ENCODE measurements at places on chromosomes 7 and 10.
A peak's percentile ranks its signal among the peaks of the same experiment; 100 is the strongest.

GRCh38 chr10:11601670-11602069, 9.8 kb downstream of the USP6NL start:
- DNase-seq, result no peak

- no peak for DNase-seq
Measured at GRCh38 chr10:598415-599170, 90.9 kb downstream of the DIP2C start.

- DNase-seq, result no peak
Measured at GRCh38 chr10:11328264-11329061, 283.0 kb downstream of the USP6NL start.

DNA sequence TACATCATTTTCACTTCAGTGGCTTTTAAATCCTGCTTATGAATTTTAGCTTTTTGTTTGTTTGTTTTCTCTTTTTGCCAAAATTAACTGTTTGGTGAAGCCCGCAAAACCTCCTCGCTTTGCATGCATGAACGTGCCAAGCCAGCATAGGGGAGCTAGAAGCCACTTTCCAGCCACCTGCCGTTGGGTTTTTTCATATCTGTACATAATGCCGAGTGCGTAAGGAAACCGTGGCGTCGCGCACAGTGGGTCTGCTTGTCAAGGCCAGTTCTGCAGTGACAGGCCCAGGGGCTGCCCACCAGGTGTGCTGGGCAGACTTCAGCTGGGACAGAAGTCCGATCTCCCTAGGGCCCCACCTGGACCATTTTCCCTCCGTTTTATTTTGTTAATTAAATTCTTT, 41.1 kb downstream of the WIPI2 start:
- DNase-seq, result no peak

DNA sequence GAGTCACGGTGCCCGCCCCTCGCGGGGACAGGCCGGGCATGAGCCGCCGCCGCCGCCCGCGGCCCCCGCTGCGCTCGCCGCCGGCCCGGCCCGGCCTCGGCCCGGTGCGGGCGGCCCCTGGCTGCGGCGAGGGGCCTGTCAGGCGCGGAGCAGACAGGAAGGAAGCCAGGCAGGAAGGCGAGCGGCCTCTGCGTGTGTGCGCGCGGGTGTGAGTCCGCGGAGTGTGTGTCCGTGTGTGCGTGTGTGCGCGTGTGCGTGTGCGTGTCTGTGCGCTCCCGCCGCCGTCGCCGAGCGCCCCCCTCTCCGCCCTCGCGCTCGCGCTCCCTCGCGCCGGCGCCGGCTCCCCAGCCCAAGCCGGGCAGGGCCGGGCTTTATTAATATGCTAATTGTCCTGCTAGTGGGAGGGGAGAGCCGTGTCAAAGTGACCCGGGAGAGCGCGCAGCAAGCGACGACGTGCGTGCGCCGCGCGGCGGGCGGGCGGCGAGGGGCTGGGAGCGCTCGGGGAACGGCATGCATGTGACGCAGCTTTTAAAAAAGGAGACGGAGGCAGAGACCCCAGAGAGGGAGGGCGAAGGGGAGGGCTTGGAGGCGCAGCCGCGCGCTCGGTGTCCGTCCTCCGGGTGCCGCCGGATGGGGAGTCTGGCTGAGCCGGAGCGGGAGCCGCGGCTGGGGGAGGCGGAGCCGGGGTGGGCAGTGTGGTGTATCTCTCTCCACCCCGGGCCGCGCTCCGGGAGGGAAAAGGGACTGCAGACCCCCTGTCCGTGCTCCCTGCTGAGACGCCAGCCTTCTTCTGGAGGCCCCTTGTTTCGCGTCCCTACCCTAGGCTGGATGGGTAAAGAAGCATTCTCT, at the start of gene LDB1:
Gene LDB1 (minus strand): TSS at position 227 of the 849 bp plus-strand sequence. CDS start 258 bp downstream, outside the sequence.
- peak; percentile 73 for DNase-seq

DNA sequence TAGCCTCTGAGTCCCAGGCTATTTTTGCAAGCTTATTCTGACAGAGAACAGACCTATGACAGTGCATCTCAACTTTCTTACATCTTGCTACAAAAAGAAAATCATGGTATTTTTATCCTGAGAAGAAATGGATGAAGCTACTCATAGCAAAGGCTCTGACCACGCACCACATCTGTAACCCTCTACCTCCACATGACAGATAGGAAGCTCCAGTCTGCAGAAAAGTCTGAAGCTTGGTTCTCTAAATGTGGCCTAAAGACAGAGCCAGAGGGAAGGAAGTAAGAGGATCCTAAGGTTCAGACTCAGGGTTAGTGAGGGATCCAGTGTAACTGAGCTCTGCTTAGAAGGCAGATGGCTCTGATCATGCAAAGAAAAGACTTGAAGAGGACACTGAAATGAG, 58.4 kb upstream of the ABCB5 start:
- no peak for DNase-seq

All from HT-29 (cell line).